Right atrium auricular region (tissue), 2 donors: ENCODE measurements at places on chromosomes 1 and 21.

DNA sequence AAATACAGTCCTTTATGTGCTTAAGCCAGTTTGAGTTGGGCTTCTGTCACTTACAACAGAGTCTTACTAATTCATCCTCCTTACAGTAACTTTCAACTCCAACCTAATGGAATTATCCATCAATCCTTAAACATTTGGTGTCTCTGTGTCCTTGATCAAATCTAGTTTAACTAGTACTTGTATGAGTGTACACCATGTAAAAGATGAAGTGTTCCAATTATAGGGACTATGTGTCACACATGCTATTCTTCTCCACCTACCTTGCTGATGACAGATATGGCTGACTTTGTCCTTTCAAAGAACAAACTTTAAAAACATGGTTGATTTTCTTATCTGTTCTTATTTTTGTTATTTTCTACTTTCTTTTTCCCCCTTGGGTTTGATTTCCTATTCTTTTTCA lies 60.4 kb upstream of the NBPF3 start:
- DNase-seq, result no peak

DNA sequence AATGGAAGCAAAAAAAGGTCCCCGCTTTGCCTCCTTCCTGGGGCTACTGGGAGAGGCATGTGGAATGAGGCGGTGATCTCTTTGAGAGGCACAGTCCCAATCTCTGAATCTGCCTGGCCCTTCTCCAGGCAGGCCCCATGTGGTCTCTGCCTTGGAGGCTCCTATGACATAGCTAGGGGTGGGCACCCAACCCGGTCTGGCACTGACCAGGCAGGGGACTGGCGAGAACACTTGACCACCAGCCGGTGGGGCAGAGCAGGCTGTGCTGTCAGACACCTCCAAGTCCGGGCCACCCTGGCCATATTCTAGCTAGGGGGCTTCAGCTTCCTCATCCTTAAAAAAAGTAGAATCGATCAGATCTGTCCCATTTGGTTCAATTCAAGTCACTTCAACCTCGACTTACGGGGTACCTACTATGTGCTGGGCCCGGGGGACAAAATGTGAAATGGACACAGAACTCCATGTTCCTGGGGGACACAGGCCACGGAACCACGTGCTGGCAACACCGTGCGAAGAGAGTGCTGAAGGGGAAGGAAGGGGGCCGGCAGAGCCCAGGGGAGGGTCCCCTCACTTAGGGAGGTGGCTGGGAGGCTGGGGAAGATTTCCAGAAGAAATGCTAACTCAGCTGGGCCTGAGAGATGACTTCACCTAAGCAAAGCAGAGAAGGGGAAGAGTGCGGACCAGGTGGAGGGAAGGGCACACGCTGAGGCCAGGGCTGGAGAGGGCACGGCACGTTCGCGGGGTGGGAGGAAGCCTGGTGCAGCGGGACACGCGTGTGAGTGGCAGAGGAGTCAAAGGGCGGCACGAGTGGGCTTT lies 33.3 kb downstream of the HSPG2 start:
- DNase-seq, result no peak

GRCh38 chr21:18191139-18191538 lies 53.5 kb upstream of the CHODL start:
- no peak for DNase-seq

- no peak for DNase-seq
Observed at GRCh38 chr1:169013821-169014220, 92.7 kb upstream of the ATP1B1 start.

DNA sequence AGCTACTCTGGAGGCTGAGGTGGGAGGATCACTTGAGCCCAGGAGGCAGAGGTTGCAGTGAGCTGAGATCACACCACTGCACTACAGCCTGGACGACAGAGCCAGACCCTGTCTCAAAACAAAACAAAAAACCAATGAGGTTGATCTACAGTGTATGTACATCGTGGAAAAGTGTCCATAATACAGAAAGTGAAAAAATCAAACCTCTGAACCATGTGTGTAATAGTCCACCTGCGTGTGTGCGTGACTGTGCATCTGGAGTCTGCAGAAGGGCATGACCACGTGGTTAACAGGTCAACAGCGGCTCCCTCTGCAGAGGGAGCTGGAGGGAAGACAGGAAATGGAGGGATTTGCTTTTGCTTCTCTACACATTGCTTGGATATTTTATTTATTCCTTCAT lies 32.4 kb upstream of the ENO1 start:
- no peak for DNase-seq

DNA sequence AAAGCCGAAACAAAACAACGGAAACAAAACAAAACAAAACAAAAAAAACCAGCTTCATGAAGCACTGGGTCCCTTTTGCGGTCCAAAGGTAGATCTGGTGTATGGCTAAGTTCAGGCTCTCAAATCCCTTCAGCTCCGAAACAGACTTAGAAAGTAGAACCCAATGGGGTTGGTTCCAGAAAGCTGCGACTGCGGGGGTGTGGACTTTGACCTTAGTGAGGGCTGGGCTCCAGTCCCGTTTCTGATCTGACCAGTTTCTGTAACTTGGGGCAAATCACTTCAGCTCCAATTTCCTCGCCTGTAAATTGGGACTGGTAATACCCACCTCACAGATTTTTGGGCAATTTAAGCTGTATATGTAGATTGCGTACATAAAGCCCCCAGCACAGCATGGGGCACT lies 105.2 kb downstream of the ZSCAN20 start:
- no peak for DNase-seq

DNA sequence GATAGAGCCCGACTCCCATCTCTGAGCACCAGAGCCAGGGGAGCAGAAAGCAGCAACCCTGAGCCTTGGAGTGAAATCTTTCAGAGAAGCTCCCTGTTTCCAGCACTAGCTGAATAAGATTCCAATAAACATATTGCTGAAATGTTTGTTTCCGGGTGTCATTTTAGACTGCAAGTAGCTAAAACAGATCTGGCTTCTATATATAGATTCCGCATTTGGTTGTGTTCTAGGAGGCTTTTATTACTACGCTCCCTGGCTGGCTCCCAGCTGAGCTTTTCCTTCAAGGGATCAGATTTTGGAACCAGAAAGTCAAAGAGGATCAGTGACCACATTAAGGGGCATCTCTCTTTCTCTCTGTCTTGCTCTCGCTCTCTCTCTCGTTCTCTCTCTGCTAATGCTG lies 88.2 kb downstream of the PAPPA2 start:
- DNase-seq, result no peak

- no peak for DNase-seq
Observed at GRCh38 chr1:239763850-239764249, 327.8 kb upstream of the FMN2 start.

DNA sequence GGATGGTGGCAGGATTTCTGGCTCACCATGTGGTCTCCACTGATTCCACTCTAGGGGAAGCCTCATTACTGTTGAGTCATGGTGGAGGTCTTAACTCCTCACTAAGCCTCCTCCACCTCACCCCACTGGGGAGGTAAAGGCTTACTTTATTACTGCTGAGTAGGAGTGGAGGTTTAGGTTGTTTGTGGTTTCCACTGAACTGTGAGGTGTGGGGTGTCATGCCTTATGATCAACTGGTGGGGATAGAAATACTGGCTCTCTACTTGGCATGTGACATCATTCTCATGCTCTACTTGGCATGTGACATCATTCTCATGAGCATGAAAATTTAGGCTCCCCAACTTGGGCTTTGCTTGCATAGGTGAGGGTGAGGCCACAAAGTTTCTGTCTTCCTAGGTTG lies 35.6 kb downstream of the COL6A1 start:
- DNase-seq, result no peak

- DNase-seq, result no peak
Observed at GRCh38 chr1:168520052-168520751, 23.6 kb downstream of the XCL2 start.

DNA sequence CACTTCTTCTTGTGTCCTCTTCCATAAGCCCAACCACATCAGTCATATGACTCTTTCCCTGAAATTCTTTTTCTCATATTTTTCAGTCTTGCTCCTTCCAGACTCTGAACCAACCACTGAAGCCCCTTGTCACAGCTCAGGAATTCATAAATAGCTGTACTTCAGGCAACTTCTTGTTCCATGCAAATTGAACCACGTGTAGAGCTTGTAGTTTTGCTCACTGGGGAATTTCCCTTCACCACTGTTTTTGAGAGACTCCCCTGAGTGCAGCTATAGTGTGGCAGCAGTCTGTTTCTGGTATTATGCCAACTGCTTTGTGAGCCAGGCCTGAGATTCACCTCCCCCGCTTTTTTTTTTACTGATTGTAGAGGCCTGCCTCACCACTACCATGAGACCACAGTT lies 150.3 kb upstream of the SPAG17 start:
- no peak for DNase-seq

DNA sequence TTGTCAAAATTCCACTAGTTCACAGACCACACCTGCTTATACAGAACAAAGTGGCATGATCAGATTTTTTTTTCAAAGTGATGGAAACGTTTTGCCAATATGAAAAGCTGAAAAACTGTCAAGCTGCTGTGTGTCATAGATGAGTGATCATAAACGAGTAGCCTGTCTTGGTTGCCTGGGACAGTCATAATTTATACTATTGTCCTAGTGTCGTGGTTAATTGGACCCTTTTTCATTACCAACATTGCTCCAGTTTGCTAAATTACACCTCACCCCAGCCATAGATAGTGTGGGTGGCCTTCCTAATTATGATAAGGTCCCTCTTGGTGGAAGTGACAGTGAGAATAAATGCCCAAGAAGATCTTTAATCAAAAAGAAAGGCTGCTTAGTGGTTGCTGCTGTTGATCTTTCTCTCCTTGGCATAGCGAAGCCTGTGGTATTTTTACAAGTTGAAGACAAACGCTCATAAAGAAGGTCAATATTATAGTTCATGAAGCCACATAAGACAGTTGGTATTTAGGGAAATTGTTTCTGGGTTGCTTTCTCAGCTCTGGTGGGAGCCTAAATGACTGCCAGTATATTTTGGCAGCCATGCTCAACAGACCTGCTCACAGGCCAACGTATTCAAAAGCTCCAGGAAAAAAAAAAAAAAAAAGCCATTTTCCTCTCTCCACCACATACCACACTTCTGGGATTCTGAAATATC lies 478.1 kb downstream of the PLA2G4A start:
- DNase-seq, result no peak

DNA sequence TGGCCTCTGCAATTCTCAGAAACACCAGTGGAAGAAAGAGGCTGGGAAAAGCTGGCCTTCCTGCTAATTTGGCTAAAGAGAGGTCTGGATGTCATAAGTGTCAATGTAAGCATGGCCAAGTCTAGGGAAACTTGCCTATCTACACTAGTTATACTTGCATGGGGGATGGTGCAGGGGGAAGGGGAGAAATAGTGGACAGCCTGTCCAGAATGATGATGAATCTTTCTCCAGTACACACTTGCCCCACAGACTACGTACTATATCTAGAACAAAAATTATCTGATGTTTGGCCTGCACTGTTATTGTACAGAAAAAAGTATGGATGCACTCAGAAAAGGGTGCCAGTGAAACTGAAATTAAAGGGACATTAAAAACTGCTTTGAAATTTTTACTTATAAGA lies 114.5 kb downstream of the SLC25A24 start:
- no peak for DNase-seq

DNA sequence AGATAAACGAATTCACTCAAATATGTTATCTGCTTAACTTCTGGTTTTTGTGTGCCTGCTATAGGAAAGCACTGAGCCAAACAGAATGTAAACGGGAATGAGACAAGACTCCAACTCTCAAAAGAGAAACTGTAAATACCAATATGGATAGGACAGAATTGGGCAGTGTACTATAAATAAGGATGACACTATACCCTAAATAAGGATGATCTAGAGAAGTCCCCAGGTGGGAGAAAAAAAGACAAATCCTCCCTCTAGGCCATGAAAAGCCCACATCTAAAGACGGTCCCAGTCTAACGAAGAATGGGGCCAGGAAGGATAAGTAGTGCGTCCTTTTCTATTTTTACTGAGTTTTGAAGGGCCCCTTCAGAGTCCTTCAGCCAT lies 1.5 kb upstream of the GABPB2 start:
- no peak for DNase-seq

GRCh38 chr1:87478231-87478630 lies 149.6 kb downstream of the LMO4 start:
- peak; percentile 77 for DNase-seq

DNA sequence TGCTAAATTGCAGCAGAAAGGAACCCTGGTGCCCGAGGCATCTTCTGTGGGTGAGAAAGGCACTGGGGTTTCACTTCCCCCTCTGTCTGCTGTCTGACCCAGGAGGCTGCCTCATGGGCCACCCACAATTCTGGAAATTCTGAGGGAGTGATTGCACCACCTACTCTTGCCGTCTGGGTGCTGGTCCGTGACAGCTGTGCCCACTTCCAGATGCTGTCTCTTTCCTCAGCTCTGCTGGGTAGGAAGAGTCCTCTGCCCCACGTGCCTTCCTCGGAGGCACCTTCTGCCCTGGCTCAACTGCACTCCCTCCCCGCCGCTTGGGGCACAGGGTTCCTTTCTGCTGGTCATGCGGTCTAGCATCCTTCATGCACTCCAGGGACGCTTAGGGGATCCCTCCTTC lies 96.3 kb downstream of the ARHGEF10L start:
- peak; percentile 69 for DNase-seq

DNA sequence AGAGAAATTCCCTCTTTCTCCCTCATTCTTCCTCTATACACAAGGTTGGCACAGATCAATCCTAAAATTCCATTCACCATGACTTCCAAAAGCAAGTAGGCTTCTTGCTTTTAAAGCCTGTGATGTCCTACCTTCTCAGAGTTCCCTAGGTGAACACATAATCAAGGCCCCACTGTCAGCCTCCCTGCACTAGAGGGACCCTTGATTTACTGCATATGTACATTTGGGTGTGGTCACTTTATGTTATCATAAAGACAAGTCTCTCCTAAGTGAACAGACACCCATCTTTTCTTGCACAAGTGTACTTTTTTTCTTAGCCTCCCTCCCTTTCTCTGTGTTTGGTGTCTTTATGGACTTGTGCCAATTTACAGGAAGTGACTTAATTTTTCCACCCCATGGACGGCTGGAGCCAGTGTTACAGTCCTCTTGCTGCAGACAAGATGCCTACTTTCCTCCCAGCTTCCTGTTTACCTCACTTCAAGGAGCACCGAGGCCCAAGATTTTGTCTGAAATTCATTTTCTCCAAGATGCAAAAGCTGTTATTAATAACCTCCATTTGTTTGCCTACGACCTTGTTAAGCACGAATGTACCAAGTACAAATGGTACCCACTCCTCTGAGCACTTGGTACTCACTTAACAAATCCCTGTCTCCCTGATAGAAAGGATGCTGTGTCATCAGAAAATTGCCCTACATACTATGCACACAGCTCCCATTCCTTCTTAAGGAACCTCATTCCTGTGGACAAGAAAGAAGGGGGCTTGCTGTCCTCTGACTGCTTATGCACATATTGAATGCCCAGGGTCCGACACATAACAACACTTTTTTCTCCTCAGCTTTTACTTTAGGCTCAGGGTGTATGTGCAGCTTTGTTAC lies 82.8 kb upstream of the SLC44A3 start:
- DNase-seq, result no peak

DNA sequence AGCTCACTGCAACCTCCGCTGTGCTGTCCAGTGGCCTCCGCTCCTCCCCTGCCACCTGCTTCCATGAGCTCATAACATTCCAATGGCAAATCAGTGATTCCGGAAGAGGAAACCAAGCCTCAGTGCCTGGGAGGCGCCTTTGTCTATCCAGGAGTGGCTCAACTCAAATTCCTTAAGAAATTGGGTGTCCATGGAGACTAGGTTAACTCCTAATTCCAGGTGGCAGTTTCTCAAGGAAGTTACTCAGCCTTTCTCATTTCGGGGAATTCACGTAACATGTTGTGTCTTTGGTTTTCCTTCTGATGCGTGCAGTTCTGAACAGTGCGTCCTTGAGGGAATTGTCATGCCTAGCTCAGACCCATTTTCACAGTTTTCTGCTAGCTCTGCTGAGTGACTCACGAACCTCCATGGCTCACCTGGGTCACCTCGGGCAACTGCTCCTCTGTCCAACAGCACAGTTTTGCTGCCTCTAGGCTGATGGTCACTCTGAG lies 89.9 kb upstream of the DSCAM start:
- DNase-seq, result no peak

- no peak for DNase-seq
Observed at GRCh38 chr1:206905295-206906164, 8.3 kb downstream of the IL24 start.
